NCI-H187 treated with DMSO at 0.1 percent for 48 hours (cell line): ENCODE measurements at places on chromosomes 7 and 10.

DNA sequence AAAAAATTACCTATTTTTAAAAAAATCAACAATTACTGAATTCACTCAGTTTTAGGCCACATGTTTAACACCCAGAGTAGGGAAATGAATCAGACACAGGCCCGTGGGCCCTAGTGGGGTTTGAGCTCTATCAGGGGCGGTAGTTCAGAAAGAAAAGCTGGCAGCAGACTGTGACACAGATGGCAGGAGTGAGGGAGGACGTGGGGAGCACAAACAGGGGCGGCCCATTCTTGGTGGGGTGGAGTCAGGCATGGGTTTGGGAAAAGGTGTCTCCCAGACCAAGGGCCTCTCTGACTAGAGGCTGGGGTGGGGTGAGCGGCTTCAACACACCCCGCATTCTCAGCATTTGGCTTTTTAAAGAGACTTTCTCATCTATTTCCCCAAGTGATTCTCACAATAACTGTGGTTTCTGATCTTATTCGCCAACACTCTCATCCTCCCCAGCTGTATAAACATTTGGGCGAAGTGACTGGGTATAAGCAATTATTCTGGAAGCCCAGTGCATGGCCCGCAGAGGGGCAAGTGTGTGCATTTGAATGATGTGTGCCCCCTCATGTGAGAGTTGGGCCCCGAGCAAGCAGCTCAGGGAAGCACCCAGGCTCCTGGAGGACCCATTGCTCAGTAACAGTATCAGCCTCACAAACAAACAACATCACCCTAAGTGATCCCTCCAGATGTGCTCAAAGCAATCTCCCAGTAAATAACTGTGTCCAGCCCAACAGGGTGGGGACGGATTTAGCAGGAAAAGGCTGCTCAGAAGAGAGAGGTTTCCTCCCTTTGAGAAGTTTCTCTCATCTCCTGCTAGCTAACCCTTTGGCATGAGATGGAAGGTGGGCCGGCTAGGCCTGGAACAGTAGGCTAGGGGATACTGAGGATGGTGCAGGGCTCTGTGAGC lies 437.6 kb upstream of the ZMIZ1 start:
- DNase-seq, result no peak

- no peak for DNase-seq
These were observed 137.4 kb upstream of the AKR1E2 start for GRCh38 chr10:4688601-4689000.

GRCh38 chr10:86648704-86649427 lies 5.5 kb upstream of the OPN4 start:
- no peak for DNase-seq

- DNase-seq, result no peak
These were observed 3.7 kb upstream of the HNRNPH3 start for GRCh38 chr10:68327889-68328786.

DNA sequence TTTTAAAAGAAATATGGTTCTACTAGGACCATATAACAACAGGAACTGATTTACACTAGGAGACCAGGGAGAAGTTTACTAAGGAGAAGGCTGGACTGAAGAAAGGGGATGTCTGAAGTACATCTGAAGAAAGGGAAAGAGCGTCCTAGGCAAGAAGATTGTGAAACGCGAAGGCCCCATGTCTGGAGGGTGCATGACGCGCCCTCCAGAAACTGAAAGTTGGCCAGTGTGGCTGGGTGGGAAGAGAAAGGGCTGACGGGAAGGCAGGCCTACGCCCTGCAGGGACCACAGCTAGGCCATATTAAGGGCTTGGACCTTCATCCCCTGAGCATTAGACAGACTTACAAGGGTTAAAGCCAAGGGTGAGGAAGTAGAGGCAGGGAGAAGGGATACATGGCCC lies 158.0 kb downstream of the TRIL start:
- DNase-seq, result no peak

DNA sequence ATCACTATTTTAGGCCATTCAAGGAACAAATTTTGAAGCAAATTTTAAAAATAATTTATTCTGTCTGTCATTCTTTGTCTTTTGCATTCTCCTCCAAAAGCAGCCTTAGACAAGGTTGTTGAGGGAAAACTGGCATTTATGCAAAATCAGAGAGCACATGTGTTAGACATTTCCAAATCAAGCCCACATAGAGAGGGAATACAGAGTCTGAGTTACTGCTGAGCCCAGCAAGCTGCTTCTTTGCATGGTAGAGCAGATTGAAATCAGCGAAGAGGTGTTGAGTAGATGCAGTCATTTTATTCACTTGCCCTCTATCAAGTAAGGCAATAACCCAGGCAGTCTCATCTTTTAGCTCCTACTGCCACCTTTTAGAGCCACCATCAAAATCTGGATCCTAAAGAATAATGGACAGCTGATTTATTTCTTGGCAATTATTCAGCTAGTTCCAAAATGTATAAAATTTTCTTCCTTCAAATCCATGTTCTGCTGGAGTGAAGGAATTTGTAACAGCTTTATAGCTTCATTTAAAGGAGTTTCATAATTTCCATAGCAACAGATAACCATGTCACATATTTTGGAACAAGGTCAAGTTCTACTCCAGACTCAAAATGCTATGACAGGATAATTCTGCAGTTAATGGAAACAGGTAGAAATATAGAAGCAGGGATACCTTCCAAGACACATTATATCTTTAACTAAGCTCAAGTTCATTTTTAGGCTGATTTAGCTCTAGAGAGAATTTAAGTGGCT lies 7.3 kb upstream of the PCDH15 start:
- no peak for DNase-seq
